ENCODE measurements at places on chromosomes 12 and 14.

- no peak for DNase-seq
Measured at GRCh38 chr12:5455045-5455444, 23.1 kb downstream of the NTF3 start.

GRCh38 chr14:105419195-105420091 lies at the start of gene MTA1:
TSS of gene MTA1 (plus strand) at chr14:105419827. CDS start at chr14:105420036, 209 bp downstream.
- DNase-seq = no peak

GRCh38 chr12:111339321-111339938 lies 29.5 kb downstream of the PHETA1 start:
- DNase-seq = no peak

GRCh38 chr14:78851189-78851588 lies 681.0 kb downstream of the NRXN3 start:
- no peak for DNase-seq

GRCh38 chr14:90742729-90743128 lies 73.5 kb downstream of the TTC7B start:
- no peak for DNase-seq

- DNase-seq = no peak
Measured at GRCh38 chr12:77625441-77625840, 205.3 kb upstream of the NAV3 start.

- no peak for DNase-seq
Measured at GRCh38 chr14:73235531-73236155, 1.7 kb upstream of the PAPLN start.

GRCh38 chr12:19288603-19289244 lies 150.6 kb upstream of the AEBP2 start:
- DNase-seq = no peak

GRCh38 chr12:104718304-104718929 lies 239.7 kb downstream of the SLC41A2 start:
- DNase-seq = no peak

DNA sequence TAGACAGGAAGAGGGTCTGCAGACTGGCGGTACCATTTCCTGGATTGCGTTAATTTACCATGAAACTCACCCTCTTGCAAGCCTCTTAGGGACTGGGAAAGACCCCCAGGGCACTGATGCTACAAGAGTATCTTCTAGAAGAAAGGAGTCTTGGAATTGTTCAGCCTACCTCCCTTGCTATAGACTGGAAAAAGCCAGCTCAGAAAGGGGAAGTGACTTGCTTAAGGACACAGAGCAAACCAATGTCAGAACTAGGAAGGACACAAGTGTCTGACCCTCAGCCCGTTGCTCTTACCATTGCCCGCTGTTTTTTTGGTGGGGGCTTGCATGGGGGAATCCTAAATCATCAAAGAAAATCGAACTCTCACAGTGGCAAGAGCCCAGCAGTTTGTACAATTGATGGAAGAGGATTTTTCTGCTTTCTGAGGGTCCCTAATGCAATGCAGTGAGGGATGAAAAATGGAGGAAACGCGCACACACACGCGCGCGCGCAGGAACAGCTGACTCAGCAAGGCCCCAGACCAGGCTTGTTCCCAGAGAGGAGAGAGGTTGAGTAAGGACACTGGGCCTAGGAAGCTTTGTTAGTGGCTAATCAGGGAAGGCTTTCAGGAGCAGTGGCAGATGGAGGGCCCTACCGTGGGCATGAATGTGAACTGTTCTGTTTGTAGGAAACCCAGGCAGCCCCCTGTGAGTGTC lies 50.9 kb downstream of the RIN3 start:
- no peak for DNase-seq

GRCh38 chr12:128790653-128791373 lies 32.9 kb downstream of the SLC15A4 start:
- no peak for DNase-seq

DNA sequence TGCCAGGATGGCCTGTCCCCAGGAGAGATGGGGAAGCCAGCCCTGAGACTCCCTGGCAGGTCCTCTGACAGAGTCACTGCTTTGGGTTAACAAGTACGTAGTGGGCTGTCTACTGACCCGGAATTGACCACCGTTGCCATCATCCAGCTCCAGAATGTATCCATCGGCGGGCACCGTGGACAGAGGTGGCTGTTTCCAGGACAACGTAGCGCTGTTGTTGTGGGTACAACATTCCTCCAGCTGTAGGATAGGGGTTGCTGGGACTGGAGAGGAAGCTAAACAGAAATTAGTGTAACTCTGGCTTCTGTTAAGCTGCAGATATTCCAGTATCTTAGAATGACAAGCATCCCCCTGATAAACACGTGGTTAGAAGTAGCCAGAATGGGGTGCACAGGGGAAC lies 56.3 kb upstream of the PYGL start:
- DNase-seq = no peak

All from SHP77 treated with DMSO at 0.1 percent for 48 hours (cell line).